Activated T-cell treated with anti-CD3 and anti-CD28 coated beads, Interleukin-2, amount 50 U/mL, for 72 hours (primary cell): ENCODE measurements at places on chromosomes 6 and 20. TPM values are rescaled to one million over a fixed set of nuclear protein-coding genes. Genes with fewer than 3 reads are reported as not detected.

GRCh38 chr6:169208011-169208410 is 45.6 kb downstream of the THBS2 start:
- peaks cover 8% of the 10 kb centered on the region for H3K36me3 ChIP-seq
- DNase-seq: no peak
- H3K27me3 ChIP-seq: no peaks in the 10 kb centered on the region
- H3K4me3 ChIP-seq: no peak overlapping the region
- no peak overlapping the region for H3K27ac ChIP-seq

DNA sequence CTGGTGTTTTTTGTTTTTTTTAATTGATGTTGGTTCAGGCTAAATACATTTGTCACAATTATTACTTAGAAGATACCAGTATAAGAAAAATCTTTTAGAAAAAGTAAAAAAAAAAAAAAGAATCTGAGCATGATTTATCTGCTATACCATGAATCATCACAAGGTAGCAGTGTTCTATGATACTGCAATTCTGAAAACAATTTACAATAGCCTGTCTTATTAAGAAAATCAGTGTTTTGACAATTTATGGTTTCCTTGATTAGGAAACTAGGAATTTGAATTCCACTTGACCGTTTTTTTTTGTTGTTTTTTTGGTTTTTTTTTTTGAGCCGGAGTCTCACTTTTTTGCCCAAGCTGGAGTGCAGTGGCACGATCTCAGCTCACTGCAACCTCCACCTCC is 9.3 kb upstream of the MAK start:
- no peaks in the 10 kb centered on the region for H3K4me1 ChIP-seq
- peaks cover 4% of the 10 kb centered on the region for H3K36me3 ChIP-seq
- DNase-seq: no peak

- no peaks in the 10 kb centered on the region for H3K4me1 ChIP-seq
- no peaks in the 10 kb centered on the region for H3K36me3 ChIP-seq
- no peak for DNase-seq
- peaks cover 6% of the 10 kb centered on the region for H3K27me3 ChIP-seq
- no peak overlapping the region for H3K27ac ChIP-seq
Measured at GRCh38 chr6:139973669-139974344, 599.4 kb upstream of the CITED2 start.

GRCh38 chr6:40482532-40482931 is 104.6 kb downstream of the LRFN2 start:
- H3K4me3 ChIP-seq: no peak overlapping the region
- no peak overlapping the region for H3K27ac ChIP-seq
- H3K4me1 ChIP-seq: no peaks in the 10 kb centered on the region

GRCh38 chr20:33893314-33893713 is 82.2 kb downstream of the CHMP4B start:
- peaks cover 17% of the 10 kb centered on the region for H3K27me3 ChIP-seq
- no peak overlapping the region for H3K27ac ChIP-seq
- DNase-seq: no peak
- H3K4me1 ChIP-seq: no peaks in the 10 kb centered on the region
- H3K4me3 ChIP-seq: no peak overlapping the region
- no peaks in the 10 kb centered on the region for H3K36me3 ChIP-seq

TRIM31 gene
- total RNA-seq: 0.12 TPM

DLK2 gene
- total RNA-seq: 2.6 TPM

TSHZ2 gene
- 29.3 TPM for total RNA-seq

SLC26A8 gene
- total RNA-seq: not detected

CD24 gene
- total RNA-seq: 1.3 TPM

SPEF1 gene
- 0.48 TPM for total RNA-seq
